ENCODE measurements at places on chromosomes 2 and 18.

DNA sequence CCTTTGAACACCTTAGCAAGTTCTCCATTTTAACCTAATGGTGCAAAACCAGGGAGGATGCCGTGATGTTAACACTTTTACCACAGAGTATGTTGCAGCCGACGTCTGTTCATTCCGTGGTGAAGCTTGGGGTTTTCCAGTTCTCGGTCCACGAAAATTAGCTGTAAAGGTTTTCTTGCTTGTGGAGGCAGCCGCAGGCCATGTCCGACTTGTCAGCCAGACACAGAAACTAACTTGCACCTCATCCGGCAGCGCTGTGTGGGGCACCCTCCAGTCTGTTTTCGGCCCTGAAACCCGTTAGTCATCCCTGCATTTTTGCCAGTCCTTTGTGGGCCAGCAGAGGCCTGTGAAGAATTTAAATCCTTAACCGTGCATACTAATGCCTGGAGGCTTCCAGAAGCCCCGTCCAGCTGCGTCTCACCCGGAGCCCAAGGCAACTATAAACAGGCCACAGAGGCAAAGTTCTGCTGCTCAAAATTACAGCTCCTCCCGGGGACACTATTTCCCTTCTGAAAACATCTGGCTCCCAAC is 70.6 kb downstream of the SH3YL1 start:
- no peak for DNase-seq

- peak; percentile 88 for DNase-seq
These were observed at the start of gene PIEZO2 for GRCh38 chr18:11149441-11150270. TSS of gene PIEZO2 (minus strand) at chr18:11149569. CDS start at chr18:11148588, 981 bp downstream.

DNA sequence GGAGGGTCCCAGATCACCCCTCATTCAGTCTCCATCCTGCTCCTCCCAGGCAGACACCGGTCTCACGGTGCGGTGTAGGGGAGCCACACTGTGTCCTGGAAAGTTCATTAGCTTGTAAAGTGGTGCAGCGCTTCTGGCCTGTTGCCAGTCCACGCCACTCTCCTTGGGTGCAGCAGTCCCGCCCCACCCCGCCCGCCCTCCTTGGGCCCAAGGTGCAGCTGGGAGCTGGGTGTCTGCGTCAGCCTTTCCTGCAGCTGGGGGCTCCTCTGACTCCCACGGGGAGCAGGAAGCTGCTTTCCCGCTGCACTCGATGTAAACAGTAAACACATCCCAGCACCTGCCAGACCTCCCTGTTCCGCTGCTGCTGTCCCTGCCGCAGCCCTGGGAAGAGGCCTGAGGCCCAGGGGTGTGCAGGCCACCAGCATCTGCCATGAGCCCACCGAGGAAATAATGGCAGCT is 53.8 kb upstream of the ASB18 start:
- no peak for DNase-seq

DNA sequence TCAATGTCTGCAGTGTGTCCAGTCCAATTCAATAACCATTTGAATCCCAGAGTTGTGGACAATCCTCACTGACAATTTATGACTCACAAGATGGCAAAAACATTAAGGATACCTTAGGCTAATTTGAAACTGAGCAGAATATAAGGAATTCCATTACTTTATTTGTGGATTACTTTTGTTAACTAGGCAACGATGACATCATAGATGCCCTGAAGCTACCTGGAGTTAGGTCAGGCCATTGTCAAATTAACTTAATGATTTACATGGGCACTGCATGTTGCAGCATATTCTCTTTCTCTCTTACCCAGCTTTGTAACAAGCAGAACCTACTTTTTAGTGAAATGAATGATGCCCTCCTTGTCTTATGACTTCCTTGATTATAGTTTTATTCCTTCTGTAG is 100.0 kb upstream of the CDCA7 start:
- DNase-seq, result no peak

- DNase-seq, result no peak
These were observed 100.4 kb downstream of the HIBCH start for GRCh38 chr2:190219186-190219585.

DNA sequence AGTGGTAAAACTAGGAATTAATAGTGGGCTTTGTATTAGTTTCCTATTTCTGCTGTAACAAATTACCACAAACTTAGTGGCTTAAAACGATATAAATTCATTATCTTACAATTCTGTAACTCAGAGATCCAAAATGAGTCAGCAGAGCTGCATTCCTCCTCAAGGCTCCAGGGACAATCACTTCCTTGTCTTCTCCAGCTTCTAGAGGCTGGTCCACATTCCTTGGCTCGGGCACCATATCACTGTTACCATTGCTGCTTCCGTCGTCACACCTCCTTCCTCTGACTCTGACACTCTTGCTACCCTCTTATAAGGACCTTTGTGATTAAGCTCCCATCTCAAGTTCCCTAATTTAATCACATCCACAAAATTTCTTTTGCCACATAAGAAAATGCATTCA is 567.8 kb upstream of the KLHL29 start:
- DNase-seq, result no peak

GRCh38 chr2:16281451-16282335 is 341.3 kb downstream of the MYCN start:
- no peak for DNase-seq

GRCh38 chr2:103526757-103527156 is 764.9 kb downstream of the TMEM182 start:
- no peak for DNase-seq

GRCh38 chr2:38220164-38220563 is 144.2 kb upstream of the CYP1B1 start:
- DNase-seq, result no peak

- DNase-seq, result no peak
These were observed 24.1 kb upstream of the CHRNA1 start for GRCh38 chr2:174788291-174788929.

GRCh38 chr2:120336749-120337148 is 9.2 kb upstream of the INHBB start:
- DNase-seq, result no peak

DNA sequence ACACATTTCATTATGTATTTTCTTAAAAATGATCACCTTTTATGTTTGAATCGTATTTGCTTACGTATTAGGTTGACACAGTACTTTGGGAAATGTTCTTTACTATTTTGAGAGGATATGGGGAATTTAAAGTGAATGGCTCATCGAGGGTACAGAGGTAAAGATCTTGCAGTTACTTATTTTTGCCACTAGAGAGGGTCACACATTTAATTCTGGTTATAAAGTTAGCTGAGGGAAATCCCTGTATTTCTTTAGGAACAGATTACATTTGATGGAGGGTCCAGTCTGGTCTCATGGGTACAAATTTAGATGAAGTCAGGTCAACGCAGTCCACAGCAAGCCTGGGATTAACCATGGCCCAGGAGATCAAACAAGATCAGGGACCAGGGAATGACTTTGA is 24.5 kb downstream of the DYNC2LI1 start:
- no peak for DNase-seq

GRCh38 chr2:79082987-79083386 is 4.8 kb downstream of the REG1B start:
- no peak for DNase-seq

- DNase-seq, result peak; percentile 50
These were observed 285.6 kb downstream of the AGAP1 start for GRCh38 chr2:235779444-235779896.

DNA sequence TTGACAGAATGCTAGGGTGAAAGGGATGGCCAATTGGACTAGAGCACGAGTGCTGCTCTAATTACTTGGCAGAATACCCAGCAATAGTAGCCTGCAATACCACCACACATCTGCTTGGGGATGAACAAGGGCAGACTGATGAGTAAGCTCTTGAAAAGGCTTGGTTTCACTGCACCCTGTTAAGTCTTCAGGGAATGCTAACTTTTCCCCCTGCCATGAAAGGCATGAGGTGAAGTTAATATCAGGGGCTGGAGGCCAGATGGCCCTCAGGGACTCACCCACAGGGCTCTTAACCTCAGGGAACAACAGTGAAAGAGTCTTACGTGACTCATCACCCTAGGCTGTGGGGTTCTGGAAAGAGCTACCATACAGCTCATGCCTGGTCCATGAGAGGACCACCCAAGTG is 51.7 kb upstream of the MYL1 start:
- DNase-seq, result no peak

DNA sequence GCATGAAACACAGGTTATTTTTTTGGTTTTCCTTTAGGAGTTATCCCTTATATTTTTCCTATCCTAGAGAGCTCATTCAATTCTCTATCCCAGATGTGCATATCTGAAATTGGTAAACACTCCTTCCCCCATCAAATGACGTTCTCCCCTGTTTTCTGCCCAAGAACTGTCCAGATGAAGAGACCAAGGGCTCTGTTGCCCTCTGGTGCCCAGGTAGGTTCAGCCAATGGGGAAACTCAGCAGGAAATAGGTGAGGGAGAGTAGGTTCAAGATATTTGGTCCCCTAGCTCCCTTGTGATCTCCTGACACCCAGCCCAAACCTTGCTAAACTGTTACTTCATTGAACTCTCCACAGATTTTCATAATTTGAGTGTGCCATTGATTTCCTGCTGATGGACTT is 14.1 kb upstream of the INO80C start:
- DNase-seq, result no peak

- no peak for DNase-seq
These were observed 69.9 kb upstream of the L3MBTL4 start for GRCh38 chr18:6484659-6485058.

GRCh38 chr2:120568975-120569268 is 166.7 kb upstream of the GLI2 start:
- no peak for DNase-seq

DNA sequence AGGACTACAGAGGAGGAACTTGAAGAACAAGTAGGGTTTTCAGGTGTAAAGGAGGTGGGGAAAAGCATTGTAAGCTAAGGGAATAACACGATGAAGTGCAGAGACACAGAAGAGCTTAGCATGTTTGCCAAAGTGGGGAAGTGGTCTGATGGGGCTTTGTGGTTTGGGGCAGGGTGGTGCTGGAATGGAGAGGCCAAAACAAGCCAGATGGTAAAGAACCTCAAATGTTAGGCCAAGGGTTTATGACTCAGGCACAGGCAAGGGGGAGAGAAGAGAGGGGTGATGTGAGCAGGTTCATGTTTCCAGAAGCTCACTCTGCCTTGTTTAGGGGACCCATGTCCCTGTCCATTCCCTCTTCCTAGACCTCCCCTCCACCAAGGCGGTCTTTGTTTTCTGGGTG is 104.5 kb upstream of the YWHAQ start:
- no peak for DNase-seq

- no peak for DNase-seq
These were observed 4.4 kb upstream of the RFX8 start for GRCh38 chr2:101479328-101479727.

DNA sequence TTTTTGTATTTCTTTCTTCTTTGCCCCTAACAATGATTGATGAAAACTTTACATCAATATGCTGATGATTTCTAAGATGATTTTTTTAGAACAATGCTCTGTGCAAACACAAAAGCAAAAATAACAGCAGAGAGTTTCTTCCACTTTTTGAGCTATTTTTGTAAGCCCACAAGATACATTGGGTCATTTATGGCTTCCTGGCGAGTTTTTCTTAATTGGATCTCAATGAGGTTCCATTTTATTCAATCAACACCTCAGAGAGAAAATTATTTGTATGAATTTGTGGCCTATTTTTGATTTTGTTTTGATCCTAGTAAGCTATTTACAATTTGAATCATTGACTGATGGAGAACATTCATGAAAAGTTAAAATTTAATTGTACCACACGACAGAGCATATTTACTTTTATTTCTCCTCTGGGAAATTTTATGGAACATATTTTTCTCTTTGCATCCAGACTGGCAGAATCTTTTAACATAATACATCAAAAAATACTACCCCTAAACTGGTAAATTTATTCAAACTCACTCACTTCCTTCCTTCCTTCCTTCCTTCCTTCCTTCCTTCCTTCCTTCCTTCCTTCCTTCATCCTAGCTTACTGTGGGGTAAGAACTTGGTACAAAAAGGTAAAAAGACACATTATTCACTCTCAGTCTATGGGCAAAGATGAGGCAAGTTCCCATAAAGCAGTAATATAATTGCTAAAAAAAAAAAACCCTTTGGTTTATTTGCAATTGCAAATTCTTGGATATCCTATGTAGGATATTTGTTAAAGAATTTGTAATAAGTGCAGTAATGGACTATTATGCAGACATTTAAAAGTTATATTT is 710.4 kb downstream of the SLC4A3 start:
- DNase-seq, result no peak

- DNase-seq, result no peak
These were observed 17.5 kb downstream of the YPEL5 start for GRCh38 chr2:30164131-30164925.

- no peak for DNase-seq
These were observed 1.7 kb downstream of the IL1RL1 start for GRCh38 chr2:102313025-102313424.

DNA sequence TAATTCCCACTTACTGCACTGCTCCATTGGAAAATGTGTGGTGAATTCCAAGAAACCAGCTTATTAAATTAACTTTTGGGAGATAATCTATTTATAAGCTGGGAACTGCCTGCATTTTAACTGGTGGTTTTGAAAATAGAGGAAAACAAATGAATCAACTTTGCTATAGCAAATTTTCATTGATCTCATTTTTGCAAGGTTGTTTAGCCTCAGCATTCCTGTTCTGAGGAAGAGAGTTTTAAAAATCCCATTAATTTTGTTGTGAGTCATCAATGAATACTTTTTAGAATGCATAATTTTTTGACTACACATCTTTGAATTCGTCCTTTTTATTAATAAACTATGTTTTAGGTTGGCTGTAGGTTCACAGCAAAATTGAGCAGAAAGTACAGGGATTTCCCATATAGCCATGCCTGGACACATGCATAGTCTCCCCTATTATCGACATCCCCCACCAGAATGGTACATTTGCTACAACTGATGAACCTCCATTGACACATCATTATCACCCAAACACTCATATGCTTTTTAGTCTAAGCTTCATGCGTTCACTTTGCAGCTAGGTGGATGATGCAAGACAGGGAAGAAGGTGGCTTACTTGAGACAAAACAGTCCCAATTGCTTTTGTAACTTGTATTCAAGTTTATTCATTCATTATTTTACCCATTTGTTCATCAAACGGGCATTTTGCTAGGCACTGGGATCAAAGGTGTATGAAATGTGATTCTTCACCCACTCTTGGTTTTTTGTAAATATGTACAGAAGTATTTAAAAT is 106.9 kb downstream of the ZNF521 start:
- DNase-seq, result no peak

- no peak for DNase-seq
These were observed 1.5 kb upstream of the BOLA3 start for GRCh38 chr2:74149247-74149525.

- DNase-seq, result no peak
These were observed 126.1 kb downstream of the OLA1 start for GRCh38 chr2:174122185-174122584.

DNA sequence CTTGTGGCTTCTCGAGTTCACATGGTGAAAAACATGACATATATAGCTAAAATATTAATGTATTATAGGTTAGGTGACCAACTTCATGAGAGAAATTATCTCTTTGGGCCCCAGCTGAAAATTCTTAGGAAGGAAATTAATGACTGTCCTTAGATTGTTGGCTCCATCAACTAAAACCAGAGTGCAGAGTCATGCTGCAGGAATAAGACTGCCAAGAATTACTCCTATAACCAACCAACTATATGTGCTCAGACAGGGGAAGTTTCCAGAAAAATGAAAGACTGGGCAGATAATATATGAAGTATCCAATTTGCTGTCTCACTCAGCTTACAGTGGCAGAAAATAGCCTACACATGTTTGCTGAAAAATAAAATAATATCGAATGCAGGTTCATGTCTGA is 71.0 kb upstream of the TMEFF2 start:
- DNase-seq, result no peak

- DNase-seq, result no peak
These were observed 998 bp upstream of the SLC66A3 start for GRCh38 chr2:11154016-11154922.

- DNase-seq, result no peak
These were observed 204.8 kb downstream of the RBM43 start for GRCh38 chr2:151056870-151057269.

GRCh38 chr2:25053041-25053440 is 11.2 kb downstream of the EFR3B start:
- DNase-seq, result no peak

Data from mesothelial cell of epicardium (in vitro differentiated cells).